ENCODE measurements at places on chromosomes 2 and 18. TPM values are rescaled to one million over a fixed set of nuclear protein-coding genes. Genes with fewer than 3 reads are reported as not detected.

DNA sequence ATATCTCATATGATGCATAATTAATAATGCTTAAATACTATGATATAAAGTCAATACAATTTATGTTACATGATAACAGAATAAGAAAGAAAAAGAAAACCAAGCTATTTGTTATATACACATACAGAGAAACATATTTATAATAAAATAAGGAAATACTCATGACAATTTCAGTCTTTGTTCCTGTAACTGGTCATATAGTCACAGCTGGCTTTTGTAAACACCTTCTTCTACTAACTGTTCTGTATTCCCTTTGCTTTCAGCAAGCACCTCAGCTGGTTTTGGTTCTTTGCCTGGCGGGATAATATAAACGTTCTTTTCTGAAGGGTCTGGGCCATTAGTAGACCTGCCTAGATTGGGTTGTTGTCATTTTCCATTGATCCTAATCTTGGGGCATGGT lies 158.5 kb downstream of the COPS8 start:
- DNase-seq: no peak

DNA sequence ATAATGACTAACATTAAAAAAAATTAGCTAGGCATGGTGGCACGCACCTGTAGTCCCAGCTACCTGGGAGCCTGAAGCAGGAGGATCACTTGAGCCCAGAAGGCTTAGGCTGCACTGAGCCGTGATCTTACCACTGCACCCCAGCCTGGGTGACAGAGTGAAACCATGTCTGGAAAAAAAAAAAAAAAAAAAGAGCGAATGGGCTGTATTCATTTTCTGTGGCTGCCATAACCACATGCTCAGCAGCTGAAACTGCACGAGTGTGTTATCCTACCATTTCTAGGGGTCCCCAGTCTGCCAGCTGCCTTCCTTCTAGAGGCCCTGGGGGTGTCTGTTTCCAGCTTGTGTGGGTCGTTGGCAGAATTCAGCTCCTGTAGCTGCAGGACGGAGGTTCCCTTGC lies 247.8 kb downstream of the EIPR1 start:
- no peak for DNase-seq

Gene ICA1L
- under 0.01 TPM for polyA plus RNA-seq

Gene LYG1
- 14.3 TPM for polyA plus RNA-seq

Gene SPAST
- polyA plus RNA-seq: 28.7 TPM

Gene AKAIN1
- not detected for polyA plus RNA-seq

Gene ERICH2
- polyA plus RNA-seq: not detected

Gene ABHD1
- not detected for polyA plus RNA-seq

Gene MAPRE2
- 19.8 TPM for polyA plus RNA-seq

All from small intestine (tissue), 16 donors.